Epithelial cell of proximal tubule (primary cell): ENCODE measurements at places on chromosomes 12 and 14. TPM values are rescaled to one million over a fixed set of nuclear protein-coding genes. Genes with fewer than 3 reads are reported as not detected.

- no peak for DNase-seq
Observed at GRCh38 chr12:58850826-58851225, 69.5 kb downstream of the LRIG3 start.

GRCh38 chr12:40020261-40020691 lies 85.6 kb downstream of the SLC2A13 start:
- DNase-seq = no peak

GRCh38 chr14:65588426-65589140 lies 176.1 kb downstream of the FUT8 start:
- DNase-seq = no peak

DNA sequence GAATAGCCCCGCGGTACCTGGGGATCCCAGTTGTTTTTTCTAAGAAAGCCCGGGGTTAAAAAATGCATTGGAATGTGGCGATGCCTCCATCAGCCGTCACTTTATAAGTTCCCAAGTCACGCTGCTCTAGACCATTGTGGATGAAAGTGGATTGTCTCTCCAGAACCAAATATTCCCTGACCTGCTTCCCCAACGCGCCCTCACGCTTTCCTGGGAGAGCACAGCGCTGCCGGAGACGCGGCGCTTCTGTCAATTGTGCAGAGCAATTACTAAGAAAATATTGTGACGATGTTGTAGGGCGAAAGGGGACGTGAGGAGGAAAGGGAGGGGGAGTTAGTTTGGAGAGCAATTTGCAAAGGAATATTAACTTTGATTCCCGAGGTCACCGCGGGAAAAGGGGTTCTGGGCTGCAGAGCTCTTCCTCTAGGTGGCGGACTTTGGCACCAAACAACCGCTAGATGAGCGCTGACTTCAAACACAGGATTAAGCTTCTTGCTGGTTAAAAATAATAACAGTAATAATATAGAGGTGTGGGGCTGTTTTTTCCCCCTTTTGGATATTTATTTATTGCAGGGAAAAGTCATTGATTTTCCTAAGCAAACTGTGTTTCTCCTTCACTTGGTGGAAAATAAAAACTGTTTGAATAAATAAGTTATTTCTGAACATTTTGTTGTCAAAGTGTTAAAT lies 9.6 kb upstream of the FOXG1 start:
- DNase-seq = no peak

DNA sequence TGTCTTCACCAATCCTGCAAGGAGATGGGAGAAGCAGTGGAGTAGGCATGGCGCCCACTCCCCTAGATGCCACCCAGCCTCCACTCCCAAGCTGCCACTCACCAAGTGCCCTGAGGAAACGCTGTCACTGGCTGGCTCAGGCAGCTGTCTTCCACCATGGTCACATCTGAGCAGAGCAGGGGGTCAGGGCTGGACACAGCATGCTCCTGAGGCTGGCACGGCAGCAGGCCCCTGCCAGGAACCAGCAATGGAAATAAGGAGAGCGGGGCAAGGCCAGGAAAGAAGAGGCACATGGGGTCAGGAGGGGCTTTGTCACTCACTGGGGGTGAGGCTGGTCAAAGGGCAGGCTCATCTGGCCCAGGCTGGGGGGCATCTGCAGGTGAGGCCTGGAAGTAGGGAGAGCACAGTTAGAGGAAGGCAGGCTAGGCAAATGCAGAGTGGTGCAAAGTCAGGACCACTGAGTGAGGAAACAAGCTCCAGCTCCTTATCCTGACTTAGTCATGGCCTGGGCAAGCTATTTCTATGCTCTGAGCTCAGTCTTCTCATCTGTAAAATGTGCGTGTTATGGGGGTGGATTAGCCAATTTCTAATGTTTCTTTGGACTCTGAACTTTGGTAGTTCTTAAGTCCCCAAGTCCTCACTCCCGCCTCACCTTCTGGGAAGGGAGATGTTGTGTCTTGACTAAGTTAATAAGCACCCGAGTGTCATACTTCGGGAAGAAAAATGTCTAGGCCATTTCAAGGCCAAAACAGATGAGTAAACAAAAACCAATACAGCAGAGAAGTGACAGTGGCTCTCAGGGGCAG lies 8.0 kb downstream of the NAB2 start:
- no peak for DNase-seq

DNA sequence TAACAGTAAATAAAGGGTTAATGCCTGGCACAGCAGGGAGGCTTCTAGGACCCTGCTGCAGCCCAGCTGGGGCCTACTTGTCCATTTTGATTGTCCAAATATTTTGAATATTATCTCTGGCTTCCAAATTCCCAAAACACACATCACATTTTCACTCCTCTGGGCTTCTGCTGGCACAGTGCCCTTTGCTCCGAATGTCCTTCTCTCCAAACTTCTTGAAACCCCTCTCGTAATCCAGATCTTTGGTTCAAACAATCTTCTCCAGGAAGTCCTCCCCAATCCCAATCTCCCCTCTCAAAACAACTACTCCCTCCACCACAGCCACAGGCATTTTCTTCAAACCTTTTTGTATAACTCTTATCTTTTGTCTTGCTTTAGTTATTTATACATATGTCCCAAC lies 225.6 kb downstream of the PPM1H start:
- no peak for DNase-seq

GRCh38 chr12:116141110-116141832 lies 136.2 kb downstream of the MED13L start:
- no peak for DNase-seq

- DNase-seq = no peak
Observed at GRCh38 chr14:89720076-89720687, 234.3 kb downstream of the EFCAB11 start.

GRCh38 chr14:20583142-20583541 lies 4.7 kb downstream of the RNASE11 start:
- no peak for DNase-seq

- no peak for DNase-seq
Observed at GRCh38 chr14:81474148-81474492, 59.5 kb downstream of the SEL1L start.

Gene PNP
- 152 and 178 TPM in 2 replicates for total RNA-seq

Gene TPPP2
- total RNA-seq = not detected in 2 replicates

Gene A2M
- total RNA-seq = 0.17 and 0.29 TPM in 2 replicates

Gene RFX4
- not detected in 2 replicates for total RNA-seq
